ENCODE measurements at places on chromosomes 16 and 17.

DNA sequence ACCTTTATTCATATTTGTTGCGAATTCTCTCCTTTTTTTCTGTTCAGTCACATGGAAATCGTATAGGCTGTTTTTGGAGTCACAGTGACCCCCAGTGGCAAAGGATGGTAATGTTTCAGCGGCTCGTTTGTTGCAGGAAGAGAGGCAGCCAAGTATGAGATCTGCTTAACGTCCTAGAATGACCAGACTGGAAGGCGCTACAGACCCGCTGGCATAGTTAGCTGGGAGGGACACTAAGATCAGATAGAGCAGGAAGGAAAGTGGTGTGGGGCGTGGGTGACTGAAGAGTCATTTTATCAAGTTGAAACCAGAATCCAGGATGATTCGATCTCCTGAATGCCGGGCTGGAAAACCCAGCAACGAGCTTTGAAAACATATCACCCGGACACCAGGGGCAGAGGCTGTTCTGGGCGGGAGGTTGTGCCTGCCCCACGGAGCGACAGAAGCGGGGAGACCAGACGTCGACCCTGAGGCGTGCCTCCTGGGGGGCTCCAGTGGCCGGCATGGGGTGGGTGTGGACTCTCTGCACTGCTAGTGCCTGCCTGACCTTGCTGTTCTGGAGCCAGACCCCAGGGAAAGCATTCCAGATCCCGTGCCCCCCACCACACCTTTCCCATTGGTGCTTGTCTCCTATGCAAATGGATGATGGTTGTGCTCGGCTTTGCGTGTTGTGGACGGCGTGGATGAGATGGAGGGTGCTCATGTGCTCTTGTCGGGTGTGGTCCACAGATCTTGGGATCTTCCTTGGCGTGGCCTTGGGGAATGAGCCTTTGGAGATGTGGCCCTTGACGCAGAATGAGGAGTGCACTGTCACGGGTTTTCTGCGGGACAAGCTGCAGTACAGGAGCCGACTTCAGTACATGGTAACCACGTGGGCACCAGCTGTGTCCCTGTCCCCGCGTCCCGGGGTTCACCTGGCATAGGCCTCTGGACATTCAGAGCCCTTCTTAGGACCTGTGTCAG, 7.7 kb downstream of the IL34 start:
- peak; percentile 86 for DNase-seq

DNA sequence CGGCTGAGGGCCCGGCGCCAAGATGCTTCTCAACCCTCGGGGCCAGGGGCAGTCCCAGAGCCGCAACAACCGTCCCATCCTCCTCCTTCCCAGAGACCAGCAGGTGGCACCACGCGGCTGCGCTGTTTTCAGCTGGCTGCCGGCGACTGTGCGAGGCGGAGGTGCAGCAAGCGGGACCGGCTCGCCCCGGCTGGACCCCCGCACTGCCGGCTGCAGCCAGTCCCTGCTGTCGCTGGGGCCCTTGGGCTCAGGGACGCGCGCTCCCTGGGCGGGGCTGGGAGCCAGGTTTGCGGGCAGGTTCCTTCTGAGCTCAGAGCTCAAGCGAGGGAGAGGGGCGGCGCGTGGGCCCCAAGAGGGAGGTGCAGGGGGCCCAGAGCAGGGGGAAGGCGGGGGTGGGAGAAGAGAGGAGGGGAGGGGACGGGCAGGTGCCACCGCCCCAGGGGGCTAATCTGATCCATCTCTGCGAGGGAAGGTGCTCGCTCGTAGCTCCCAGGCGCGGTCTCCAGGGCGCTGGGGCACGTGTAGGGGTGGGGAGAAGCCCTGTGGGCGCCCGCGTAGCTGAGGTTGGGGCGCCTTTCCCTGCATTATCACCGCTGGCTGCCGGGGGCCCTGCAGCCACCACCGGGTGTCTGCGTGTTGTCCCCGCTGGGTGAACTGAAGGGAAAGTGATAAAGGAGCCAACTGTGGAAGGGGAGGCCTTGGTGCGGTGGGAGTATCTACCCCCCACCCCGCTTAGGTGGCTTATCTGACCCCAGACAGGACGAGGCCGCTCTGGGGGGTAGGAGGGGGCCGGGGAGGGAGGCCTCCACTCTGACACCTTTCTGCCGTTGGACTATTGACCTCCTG, 24.2 kb downstream of the STAT5A start:
- peak; percentile 89 for DNase-seq

DNA sequence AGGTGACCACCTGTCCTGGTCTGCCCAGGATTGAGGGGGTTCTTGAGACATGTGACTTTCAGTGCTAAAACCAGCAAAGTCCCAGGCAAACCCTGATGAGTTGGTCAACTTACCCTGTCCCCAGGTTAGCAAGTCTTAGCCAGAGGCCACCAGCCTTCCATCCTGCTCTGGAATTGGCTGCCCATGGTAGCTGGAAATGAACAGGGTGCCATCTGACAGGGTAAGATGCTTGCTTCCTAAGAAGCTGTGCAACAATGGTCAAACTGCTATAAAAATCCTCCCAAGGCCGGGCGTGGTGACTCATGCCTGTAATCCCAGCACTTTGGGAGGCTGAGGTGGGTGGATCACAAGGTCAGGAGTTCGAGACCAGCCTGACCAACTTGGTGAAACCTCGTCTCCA, 22.8 kb upstream of the MTMR4 start:
- DNase-seq = no peak

DNA sequence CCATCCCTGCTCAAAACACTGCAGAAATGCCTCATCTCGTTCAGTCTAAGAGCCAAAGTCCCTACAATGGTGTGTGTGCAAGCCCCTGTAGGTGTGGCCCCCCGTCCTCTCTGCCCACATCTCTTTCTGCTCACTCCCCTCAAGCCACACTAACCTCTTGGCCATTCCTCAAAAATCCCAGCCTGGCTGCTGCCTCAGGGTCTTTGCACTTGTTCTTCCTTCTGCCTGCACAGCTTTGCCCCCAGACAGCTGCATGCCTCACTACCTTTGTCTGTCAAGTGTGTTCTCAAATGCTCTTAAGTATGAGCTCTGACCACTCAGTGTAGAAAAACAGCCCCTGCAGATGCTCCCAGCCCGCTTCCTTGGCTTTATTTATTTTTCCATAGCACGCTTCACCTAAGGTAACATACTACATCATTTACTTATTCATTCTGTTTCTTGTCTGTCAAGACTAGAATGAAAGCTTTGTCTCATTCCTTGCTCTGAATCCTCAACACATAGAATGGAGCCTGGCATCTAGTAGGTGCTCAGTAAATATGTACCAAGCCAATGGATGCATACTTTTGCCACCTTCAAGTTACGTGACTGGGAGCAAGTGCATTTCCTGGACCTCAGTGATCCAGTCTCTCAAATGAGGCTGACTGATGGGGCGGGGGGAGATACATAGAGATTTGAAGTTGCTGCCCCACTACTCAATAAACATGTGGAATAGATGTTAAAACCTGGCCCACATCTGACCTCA, 38.1 kb downstream of the RAI1 start:
- DNase-seq = no peak

GRCh38 chr17:10290041-10290440, 82.8 kb downstream of the MYH13 start:
- no peak for DNase-seq

All from activated CD4-positive, alpha-beta T cell treated with anti-CD3 and anti-CD28 coated beads, Interleukin-2, amount 50 U/mL, for 48 hours (primary cell).